Colonic mucosa (tissue), 4 donors: ENCODE measurements at places on chromosomes 4 and X. TPM values are rescaled to one million over a fixed set of nuclear protein-coding genes. Genes with fewer than 3 reads are reported as not detected.

PABPC1L2A gene
- total RNA-seq: not detected

SAT1 gene
- total RNA-seq: 301 TPM

SYTL5 gene
- 5.4 TPM for total RNA-seq

- DNase-seq: no peak
Measured at GRCh38 chrX:54446084-54446483, 5.9 kb downstream of the TSR2 start.

DNA sequence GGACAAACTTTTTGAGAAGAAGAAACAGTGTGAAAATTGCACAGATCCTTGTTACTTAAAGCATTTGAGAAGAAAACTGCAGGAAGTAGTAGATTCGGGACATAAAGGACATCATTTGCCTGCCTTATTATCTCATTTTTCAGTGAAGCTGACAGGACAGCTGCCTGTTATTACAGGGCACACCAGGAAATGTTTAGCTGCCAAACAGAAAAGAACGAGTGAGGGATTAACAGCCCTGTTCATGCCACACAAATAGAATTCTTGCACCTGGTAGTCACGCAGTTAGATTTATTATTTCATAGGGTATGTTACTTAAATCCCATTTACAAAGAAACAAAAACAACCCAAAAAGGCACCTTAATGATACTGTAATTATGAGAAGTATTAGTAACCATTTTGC lies 100.6 kb downstream of the CHIC2 start:
- DNase-seq: no peak

DNA sequence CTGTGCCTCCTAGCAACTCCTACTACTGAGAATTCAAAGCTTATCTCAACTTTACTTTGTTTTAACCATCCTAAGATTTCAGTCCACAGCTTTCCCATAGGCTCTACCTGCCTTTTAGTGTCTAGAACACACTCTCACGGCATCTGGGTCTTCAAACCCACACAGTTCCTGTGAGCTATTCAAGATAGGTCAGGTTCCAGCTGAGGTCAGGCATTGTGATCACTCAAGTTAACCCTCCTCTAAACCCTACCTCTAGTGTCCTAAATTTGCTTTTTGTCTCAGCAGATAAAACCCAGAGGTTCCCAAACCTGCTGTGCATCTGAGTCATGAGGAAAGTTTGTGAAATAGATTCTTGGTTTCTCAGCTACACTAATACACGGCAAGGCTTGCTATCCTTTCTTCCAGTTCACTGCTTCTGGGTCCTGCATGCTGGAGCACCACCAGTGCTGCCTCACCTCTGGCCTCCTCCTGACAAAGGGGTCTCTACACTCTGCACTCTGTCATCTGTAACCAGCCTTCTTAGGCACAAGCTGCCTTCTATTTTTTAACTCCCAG lies 324.6 kb upstream of the MAGEB2 start:
- no peak for DNase-seq
